ENCODE measurements at places on chromosomes 3 and 15.
A peak's percentile ranks its signal among the peaks of the same experiment; 100 is the strongest.

- peak; percentile 88 for DNase-seq
These were observed 49.9 kb downstream of the CASR start for GRCh38 chr3:122233101-122233952.

DNA sequence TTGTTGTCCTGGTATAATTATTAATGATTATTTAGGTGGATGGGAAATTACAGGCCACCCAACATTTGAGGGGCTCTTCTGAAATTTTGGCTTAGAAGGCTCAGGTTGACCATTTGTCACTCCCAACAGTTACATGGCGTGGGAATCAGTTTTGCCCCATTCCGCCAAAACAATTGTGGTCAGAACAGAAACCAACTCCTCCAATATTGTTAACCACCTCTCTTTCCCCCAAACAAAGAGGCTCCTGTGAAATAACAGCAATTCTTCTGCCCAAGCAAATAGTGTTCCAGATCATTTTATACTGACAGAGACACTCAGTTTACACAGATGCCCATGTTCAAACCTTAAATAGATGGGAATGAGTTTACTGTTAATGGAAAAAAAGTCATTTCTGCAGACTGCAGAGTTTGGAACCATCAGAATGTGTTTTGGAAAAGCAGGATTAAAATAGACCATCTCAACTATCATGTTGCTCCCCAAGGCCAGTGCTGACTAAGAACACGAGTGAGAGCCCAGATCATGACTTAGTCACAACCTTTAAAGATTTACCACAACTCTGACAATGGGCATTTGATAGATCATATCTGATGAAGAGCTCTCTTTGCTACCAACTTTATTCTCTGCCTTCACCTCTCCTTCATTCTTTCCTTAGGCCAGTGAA lies 102.1 kb downstream of the DUT start:
- DNase-seq, result no peak

DNA sequence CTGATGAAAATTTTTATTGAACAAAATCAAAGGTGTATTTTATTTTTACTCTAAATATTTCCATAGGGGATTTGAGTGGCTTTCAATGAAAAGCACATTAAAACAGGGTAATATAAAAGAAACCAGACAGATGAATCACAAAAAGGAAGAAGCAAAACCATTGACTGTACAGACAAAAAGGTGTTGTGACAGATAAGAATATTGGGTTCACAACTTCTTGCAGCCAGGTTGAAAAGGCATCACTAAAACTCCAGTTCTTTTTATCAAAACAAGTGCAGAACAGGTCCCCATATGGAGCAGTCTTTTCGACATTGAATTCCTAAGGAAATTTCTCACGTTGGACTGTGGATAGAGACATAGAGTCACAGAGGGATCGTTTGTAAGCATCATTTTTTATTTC lies 53.8 kb downstream of the AGTR1 start:
- DNase-seq, result no peak

GRCh38 chr15:31502541-31503229 lies 176.1 kb downstream of the KLF13 start:
- DNase-seq, result no peak

DNA sequence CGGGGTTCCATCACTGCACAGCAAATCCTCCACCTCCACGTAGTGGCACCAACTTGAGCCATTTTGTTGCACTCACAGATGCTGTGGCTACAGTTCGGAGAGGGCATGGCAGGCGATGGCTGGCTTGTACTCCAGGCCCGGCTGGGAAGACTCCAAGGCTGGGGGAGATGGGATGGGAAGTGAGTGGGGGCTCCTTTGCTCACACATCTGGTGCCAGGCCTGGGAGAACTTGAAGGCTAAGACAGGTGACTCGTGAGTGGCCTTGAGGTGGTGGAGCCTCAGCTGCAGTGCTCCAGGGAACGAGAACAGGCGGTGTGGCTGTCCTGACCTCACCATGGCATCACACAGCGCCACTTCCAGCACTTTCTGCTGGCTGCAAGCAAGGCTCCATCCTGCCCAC lies 87.9 kb downstream of the PLXNA1 start:
- DNase-seq, result no peak

GRCh38 chr3:55180936-55181535 lies 253.2 kb upstream of the LRTM1 start:
- peak; percentile 36 for DNase-seq

GRCh38 chr15:40421246-40422157 lies 15.9 kb downstream of the IVD start:
- DNase-seq, result peak; percentile 84

GRCh38 chr15:41061667-41062066 lies 54.4 kb downstream of the INO80 start:
- DNase-seq, result no peak

DNA sequence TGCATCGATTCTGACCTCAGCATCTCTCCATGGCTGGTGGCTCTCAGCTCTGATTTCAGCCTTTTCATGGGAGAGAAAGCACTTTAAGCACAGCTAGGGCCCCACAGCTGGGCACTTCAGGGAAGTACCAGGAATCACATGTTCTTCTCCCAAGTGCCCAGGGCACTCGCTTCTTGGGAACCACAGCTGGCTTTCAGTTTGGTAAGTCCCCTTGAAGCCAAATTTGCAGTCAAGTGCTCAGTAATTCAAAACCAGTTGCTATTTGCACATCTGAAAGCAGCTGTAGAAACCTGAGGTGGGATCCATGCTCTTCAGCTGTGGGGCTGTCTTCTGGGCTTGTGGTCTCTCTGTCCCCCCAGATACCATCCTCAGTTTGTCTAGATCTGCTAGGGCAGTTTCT lies 12.8 kb downstream of the GABRA5 start:
- DNase-seq, result no peak

- DNase-seq, result no peak
These were observed 172.1 kb downstream of the TBC1D2B start for GRCh38 chr15:77905301-77905920.

- peak; percentile 12 for DNase-seq
These were observed 102.0 kb downstream of the OTOL1 start for GRCh38 chr3:161598639-161599038.

Measured in KBM-7 (cell line).